Naive B cell (primary cell): ENCODE measurements at places on chromosomes 2 and 18.

DNA sequence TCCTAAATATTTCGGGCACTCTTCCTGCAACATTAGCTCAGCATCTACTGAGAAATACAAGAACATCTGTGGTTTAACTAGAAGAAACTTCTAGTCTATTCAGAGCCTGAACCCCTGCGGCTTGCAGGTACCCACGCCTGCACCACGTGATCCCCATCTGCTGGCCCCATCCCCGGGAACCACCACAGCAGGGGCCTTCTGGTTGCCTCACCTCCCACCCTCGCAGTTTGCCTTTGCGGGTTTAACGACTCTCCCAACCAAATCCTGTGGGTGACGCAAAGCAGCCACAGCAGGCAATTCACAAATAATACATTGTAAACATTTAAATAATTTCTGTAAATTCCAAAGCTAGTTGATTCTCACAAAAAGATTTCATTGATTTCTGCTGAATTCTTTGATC, 90.2 kb upstream of the TMEM18 start:
- no peak for DNase-seq

GRCh38 chr2:159402790-159403189, 116.3 kb upstream of the WDSUB1 start:
- DNase-seq, result no peak

DNA sequence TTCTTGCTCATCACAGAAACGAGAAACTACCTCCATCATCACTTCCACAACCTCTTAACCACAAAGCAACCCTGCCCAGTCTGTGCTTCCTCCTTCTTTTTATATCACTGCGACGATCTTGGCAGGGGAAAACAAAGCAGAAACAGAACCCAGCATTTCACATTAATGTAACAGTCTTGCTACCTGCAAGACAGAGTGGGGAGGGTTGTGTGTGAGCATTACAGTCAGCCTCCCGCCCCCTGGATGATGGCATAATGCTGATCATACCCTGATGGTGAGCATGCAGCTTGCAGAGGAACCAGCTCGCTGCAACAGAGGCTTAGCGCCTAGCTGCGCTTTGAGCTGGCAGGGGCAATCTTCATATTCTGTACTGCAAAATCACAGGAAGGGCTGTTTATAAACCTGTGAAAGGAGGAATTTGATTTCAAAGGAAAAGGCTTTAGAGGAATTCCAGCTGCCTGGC, 376.1 kb downstream of the IRS1 start:
- peak; percentile 37 for DNase-seq

DNA sequence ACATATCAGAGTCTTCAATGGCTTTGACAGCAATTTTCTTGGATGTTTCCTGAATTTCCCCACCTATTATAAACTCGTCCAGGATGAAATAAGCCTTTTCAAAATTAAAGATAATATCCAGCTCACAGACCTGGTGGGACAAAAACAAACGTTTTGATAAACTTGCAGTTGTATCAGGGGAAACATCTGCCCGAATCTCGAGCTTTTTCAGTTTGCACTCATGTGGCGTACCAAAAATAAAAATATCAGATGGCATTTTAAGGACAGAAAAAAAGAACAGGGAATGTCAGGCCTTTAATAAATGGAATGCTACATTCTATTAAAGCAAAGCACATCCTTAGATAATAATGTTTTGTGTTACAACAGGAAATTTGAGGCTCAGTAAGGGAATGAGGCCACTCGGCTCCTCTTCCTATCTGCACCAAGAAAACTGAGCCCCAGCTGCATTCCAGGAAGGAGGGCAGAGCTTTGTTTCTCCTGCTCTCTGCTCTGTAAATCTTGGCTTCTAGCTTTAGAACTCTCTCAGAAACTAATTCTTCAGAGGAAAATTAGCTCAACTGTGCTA, 72.1 kb downstream of the AP1S3 start:
- no peak for DNase-seq

GRCh38 chr2:170013802-170014551, 164.0 kb upstream of the MYO3B start:
- no peak for DNase-seq

- DNase-seq, result no peak
Measured at GRCh38 chr2:154681741-154682140, 16.8 kb upstream of the KCNJ3 start.

DNA sequence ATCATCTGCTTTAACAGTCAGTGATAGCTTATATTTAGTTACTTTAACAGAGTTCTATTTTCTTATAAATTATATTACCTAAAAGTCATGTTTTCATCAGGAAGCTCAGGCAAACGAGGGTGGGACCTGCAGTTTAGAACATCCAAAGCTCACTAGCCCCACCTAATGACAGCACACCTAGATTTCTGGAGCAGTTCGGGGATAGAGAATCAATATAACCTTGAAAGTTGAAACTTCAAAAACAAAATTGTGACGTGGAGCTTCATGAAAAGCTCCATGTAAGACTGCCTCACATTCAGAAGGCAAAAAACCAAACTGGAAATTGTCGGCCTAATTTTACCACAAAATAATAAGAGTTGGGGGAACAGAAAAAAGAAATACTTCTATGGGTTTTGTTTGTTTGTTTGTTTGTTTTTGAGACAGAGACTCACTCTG, 185.9 kb upstream of the CCDC150 start:
- DNase-seq, result peak; percentile 24
